ENCODE measurements at places on chromosomes 1 and 21.
A peak's percentile ranks its signal among the peaks of the same experiment; 100 is the strongest.

DNA sequence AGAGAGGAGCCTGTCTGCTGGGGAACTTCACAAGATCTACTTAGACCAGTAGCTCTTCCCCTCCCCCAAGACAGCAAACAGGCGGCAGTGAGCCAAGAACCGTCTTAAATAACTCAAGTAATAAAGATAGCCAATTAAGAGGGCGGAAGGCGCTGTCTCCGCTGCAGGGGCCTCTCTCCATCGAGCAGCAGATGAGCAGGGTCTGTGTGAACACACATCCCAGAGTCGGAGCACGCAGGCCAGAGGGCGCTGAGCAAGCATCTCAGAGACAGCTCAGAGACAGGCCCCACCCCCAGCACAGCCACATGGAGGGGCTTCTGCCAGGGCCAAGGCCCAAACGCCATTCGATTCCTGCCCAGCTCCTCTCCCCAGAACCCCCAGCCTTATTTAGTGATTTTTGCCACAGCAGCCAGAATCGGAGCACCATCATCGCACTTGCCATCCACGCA is 11.1 kb downstream of the IFFO2 start:
- DNase-seq = no peak

DNA sequence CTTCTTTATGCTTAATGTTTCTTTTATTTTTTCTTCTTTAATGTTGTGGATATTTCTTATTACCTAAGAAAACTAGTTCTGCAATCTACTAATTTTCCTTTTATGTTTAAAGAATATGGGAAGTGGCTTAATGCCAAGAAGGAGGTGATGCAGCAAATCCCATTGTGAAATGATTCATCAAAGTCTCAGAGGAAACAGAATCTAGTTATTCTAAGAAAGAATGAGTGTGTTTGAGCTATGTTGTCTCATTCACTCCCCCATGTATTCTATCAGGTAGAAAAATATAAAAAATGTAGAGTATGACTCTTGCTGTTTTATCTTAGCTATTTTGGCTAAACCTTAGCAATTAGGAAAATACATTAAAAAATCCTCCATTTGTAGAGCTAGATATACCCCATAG is 659.9 kb upstream of the RGS18 start:
- DNase-seq = no peak

DNA sequence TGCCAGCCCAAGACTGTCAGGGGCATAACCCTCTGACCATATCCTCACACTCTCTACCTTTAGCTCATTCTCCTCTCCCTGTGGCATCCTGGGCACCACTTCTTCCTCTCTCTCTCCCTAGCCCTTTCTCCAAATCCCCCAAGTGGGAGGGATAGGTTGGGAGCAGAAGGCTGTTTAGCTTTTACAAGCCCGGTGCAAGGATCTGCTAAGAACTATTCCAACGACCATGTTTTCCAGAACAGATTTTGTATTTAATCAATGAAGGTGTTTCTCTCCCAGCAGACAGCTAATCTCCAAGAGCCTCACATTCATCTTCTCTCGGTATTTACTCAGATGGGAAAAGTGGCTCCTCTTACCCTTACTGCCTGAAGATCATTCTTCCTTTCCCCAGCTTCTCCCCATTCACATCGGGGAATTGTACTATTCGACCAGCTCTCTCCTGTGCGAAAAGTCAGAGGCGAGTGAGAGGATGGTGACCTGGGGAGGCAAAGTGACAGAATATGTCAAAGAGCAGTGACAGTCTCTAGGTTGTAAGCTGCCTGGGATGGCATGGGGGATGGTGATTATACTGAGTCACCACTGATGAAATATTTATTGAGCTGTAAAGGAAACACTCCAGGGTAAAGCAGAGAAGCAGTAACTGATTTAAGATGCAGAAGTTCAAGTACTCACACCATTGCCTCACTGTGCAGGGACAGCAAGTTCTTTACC is 47.0 kb upstream of the RBM15 start:
- DNase-seq = peak; percentile 35

DNA sequence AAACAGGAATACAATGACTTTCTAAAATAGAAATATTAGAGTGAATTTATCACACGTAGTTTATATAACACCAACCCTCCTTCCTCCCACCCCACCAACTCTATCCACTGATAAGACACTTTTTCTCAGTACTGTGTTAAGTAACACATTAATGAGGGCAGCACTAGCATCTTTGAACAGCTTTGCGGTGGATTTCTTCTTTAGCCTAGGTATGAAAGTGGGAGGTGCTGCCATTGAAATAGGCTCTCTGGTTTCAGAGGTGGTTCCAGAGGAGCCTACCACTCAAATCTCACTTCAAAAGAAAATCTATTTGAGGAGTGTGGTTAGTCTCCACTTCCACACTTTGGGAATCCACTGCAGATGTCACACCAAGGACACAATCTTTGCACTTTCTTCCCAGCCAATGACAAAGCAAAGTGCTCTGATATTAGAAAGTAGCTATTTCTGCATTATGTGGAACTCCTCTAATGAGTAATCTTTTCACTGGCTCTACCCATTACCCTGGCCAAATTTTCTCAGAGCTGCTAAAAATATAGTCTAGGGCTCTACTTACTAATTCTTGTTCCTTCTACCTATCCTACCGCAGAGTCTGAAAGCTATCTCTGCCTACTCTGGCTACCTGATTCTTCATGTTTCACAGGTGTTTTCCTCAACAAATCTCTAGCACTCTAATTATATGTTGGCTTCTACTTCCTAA is 1667.8 kb downstream of the MRPL39 start:
- no peak for DNase-seq

DNA sequence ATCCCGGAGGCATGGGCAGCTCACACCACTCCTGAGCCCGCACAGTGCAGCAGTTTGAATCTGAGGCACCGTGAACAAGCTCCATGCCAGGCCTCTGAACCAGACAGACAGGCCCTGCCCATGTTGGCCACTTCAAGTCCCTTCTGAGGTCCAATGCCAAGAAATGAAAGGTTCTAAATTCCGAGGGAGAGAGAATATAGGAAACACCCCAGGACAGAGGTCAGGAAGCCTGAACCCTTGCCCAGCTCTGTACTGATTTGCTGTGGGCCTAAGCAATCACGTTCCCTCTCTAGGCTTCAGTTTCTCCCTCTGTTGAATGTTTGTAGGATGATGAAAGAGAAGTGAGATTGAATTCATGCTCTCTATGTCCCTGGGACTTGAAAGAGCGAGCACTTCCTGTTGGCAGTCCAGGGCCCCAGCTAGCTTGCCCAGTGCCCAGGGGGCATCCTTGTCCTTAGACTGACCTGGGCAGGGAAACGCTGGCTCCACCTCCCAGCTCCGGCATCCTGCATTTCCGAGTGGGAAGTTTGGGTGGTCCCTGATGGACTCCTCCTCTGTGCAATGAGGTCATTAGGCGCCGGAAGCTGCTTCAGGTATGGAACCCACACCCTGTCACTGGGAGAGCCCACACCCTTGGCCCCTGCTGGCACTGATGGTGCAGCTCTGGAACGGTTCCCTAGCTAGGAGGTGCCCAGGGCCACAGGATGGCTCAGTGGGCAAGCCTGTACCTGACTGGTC is 242.4 kb upstream of the TMEM51 start:
- DNase-seq = no peak

DNA sequence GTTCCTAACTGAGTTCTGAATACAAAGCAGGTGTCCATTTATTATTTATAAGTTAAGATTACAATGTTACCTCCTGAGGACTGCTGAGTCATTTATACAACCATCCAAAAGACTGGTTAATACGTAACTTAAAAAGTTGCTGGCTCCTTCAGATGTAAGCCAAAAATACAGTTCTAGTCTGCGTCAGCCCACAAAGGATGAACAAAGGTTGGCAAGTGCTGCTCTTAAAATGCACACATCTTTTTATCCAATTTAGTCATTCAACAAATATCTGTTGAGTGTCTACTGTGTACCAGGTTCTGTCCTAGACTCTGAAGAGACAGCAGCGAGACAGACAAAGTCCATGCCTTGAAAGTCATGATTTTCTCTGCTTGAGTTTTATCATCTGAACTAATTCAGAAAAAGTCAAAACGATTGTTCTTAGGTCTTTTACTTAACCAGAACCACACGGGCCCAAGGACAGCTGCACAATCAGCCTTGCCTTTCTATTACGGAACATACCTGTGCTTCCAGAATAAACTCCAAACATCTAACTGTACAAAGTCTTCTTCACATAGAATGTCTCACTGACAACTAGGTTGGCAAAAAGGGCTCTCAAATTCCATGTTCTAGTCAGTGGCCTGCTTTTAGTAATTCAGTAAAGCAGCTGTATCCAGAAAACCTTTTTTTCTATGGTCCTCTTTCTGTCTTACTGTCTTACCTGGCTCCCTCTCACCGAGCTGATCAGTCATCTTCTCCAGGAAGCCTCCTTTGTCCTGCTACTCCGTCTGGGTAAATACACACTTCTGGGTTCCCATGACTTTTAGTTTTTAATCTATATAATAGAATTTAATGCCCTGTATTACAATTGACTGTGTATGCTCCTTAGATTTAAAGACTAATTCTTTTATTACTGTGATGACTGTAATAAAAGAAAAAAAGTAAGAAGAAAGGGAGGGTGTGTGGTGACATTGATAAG is 15.5 kb upstream of the CNN3 start:
- peak; percentile 63 for DNase-seq

- DNase-seq = no peak
These were observed 2.3 kb downstream of the CD53 start for GRCh38 chr1:110875216-110875731.

DNA sequence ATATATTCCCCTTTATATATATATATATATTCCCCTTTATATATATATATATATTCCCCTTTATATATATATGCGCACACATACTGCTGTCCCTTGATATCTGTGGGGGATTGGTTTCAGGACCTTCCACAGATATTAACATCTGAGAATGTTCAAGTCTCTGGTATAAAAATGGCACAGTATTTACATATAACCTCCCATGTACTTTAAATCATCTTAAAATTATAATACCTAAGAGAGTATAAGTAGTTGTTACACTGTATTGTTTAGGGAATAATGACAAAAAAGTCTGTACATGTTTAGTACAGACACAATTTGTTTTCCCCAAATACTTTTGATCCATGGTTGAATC is 45.8 kb downstream of the NR5A2 start:
- DNase-seq = no peak

DNA sequence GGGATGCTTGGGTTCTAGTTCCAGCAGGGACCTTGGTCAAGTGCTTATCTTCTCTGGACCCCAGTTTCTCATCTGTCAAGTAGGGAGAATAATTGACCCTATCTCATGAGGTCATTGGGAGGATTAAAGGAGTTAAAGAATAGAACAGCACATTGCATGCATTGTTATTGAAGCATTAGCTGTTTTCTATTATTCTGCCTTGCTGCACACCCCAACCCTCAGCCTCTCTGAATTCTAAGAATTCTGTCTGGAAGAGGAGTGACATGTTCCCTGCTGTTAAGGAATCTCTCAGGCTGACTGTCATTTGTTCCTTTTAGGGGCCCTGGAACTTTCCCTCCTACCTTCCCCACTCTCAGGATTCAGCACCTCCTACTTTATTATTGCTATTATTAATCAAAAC is 73.9 kb downstream of the NENF start:
- no peak for DNase-seq

- no peak for DNase-seq
These were observed 91.9 kb downstream of the KCNT2 start for GRCh38 chr1:196516373-196516772.

GRCh38 chr1:17587693-17588047 is 48.2 kb downstream of the ARHGEF10L start:
- DNase-seq = no peak

DNA sequence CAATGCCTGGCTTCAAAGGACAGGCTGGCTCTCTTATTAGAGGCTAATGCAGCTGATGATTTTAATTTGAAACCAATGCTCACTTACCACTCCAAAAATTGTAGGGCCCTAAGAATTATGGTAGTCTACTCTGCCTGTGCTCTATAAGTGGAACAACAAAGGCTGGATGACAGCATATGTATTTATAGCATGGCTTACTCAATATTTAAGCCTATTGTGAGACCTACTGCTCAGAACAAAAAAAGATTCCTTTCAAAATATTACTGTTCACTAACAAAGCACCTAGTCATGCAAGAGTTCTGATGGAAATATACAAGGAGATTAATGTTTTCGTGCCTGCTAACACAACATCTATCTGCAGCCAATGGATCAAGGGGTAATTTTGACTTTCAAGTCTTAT is 73.8 kb upstream of the DUSP10 start:
- DNase-seq = no peak

DNA sequence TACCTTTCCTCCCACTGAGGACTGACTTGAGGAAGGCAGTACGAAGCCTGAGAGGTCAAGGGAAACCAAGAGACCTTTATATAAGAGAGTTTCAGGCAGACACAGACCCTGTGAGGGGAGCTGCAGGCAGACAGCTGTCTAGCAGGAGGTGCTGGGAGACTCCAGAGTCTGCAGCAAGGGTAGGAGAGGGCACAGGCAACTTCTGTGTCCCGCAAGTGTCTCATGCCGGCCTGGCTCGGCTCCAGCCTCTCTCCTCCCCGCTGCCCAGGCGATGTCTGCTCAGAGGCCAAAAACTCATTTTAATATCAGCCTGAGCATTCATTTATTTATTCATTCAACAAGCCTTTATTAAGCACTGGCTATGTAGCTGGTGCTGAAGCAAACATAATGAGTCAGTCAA is 83.0 kb downstream of the KIRREL1 start:
- no peak for DNase-seq

GRCh38 chr1:32696041-32696440 is 6.5 kb downstream of the SYNC start:
- DNase-seq = no peak

DNA sequence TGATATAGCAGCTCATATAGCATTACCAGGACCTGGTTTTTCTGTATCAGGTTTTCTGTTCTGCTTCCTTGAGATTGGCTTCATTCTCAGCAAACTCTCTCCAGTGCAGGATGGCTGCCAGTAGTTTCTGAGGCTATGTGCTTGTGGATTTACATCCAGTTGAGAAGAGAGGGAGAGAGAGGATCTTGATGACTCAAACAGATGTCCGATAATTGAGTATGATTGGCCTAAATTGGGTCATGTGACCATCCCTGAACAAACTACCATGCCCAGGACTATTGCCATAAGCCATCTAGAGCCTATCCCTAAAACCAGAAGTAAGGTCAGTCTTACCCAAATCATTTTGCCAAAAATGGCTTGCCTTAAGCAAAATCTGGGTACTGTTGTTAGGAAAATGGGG is 18.1 kb upstream of the PSMA5 start:
- no peak for DNase-seq

GRCh38 chr1:1307261-1307922 is 338 bp downstream of the ACAP3 start:
- DNase-seq = no peak

DNA sequence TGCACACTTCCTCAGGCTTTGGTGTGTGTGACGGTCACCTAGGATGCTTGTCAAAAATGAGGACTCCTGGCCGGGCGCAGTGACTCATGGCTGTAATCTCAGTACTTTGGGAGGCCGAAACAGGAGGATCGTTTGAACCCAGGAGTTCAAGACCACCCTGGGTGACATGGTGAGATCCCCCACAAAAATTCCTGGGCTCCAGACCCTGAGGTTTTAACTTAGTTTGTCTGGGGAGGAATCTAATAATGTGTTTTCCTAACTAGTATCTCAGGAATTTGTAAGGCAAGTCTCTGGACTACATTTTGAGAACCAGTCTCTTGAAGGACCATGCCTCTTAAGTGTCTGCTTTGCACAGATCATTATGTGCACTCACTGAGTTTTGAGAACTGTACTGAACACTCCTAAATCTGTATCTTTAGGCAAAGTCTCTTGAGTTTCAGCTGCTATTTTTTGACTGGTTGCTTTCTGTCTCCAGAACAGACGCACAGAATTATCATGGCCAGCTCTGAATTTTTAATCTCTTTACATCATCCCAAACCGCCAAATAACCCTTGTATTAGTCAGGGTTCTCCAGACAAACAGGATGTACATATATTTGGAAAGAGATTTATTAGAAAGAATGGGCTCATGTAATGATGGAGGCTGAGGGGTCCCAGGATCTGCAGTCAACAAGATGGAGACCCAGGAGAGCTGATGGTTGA is 45.5 kb upstream of the VANGL1 start:
- DNase-seq = no peak

All from LoVo (cell line).